ENCODE measurements at places on chromosomes 12 and 14.

DNA sequence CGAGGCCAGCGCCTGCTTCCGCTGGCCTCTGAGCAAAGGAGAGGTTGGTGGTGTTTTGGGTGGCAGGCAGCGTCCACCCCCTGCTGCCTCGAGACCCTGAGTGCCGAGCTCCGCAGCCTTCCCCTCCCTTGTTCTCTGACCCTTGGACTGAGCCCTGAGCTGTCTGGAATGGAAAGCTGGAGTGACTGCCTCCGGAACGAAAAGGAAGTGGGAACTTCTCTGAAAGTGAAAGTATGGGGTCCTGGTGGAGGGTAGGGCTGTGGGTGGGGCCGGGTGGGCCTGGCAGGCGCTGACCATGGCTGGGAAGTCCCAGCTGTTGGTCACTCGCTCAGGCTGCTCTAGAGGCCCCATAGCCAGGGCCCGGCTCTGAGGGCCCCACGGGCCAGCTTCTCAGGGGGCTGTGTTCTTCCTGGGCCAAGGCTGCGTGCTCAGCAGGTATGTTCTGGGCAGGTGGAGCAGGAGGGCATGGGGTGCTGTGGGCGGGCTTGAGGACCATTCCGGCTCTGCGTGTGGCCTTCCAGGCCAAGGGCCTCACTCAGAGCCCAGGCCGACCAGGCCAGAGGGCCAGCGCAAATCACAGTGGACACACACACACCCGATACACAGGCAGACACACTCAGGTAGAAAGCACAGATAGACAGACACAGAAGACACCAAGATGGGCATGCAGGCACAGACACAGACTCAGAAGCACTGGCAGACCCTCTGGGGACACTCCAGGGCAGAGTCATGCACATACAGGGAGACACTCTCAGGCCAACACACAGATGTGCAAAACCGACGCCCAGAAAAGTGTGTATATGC lies at the start of gene EXOC3L4:
Gene EXOC3L4, plus strand, starts transcription at position 320 of the 804 bp plus-strand sequence. CDS start 5,495 bp downstream, outside the sequence.
- no peak for DNase-seq

DNA sequence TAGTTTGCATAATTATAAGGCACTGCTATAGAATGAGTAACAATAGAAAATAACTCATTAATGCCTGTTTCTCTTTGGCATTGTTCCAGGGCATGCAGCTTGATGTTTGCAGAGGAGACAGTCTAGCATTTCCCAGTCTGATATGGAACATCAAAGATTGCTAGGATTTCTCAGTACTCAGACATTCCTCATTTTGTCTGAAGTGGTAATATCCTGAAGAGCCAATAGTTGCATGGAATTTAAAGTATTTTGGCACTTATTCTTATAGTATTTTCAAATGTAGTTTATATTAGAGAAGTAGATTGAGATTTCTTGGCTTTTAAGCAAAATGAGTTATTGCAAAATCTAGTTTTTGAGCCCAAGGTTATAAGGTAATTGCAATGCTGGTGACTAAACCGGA lies 337.3 kb upstream of the E2F7 start:
- DNase-seq, result no peak

DNA sequence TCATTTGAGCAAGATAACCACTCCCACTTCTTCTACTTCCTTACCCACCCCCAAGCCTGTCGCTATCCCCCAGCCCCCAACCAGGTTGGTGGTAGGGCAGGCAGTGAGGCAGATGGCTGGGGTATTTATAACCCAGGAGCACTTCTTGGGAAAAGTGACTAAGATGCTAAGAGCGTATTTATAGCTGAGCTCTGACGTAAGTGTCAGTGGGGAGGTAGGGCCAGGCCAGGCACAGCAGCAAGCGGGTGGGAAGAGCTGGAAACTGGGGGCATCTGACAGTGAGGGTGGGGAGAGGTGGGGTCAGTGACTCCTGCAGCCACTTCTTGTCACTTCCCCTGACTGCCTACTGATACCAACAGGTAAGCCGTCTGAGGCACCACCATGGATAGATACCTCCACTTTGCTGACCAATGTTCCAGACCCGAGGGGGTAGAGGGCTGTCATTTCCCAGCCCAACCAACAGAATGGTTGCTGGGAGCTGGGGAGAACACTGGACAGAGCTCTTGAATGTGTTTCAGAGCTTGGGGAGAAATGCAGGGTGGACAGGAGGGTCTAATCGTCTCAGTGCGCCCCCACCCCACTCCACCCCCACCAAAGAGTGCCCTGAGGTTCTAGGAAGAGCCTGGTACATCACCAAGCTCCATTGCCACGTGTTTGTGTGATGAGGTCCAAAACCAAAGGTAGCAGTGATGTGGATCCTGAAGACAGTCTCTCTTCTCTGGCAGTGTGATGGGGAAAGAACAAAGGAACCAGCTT lies 2.7 kb upstream of the INHBE start:
- no peak for DNase-seq

DNA sequence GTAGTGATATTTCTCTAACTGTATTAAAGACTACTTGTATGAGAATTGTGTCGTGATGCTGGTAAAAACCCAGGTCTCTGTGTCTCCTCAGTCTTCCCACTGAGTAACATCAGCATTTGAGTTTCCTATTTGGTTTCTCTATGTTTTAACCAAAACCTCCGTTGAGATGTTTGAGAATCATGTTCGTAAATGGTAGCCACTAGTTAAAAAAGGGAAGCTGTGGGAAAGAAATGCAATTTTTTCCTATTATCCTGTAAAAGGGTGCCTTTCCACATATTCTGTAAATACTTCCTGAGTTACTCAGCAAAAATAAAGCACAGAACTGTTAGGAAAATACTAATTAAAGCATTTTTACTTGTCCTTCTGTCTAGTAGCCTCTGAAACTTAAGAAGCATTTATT lies 7.0 kb downstream of the CLEC1B start:
- no peak for DNase-seq

GRCh38 chr14:34003082-34003668 lies 52.3 kb upstream of the EGLN3 start:
- no peak for DNase-seq

- no peak for DNase-seq
Observed at GRCh38 chr14:99936738-99937474, 128.3 kb upstream of the EVL start.

- no peak for DNase-seq
Observed at GRCh38 chr12:39294715-39295114, 148.2 kb downstream of the KIF21A start.

- no peak for DNase-seq
Observed at GRCh38 chr12:31951939-31952338, 7.3 kb upstream of the RESF1 start.

- no peak for DNase-seq
Observed at GRCh38 chr12:63816031-63816430, 28.5 kb upstream of the SRGAP1 start.

GRCh38 chr12:89138048-89138852 lies 214.1 kb downstream of the DUSP6 start:
- DNase-seq, result no peak

DNA sequence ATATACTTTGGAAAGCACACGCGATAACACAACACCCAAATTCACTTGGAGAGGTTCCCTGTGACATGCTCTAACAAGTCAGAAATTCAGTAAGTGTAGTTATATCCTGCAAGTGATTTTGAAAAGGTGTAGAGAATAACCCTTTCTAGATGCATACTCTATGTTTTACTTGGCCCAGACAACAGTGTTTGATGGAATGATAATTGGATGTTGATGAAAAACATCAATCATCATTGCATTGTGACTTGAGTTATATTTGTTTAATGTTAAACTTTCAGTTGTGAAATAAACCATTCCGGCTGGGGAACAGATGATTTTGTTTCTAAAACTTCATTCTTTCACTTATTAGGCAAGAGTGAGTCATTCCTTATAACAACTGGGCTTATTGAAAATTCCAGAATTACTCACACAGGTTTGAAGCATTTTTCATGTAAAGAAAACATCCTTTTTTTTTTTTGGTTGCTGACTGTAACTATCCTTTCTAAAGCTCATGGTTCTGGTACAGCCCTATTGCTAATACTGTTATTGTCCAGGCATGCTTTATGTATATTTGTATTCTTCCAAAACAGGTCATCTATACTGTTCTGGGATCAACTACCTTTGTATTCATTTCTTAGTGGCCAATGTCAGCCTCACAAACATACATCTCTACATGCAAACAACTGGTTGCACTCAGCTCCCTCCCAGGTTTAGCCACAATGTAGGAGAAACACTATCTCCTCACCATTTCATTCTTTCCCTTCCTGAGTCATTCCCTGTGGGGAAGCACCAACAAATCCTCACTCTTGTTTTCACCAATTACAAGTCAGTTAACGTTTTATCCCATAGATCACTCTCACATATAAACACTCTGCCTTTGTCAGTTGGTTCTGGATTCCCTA lies 121.2 kb upstream of the LRIG3 start:
- no peak for DNase-seq

- DNase-seq, result no peak
Observed at GRCh38 chr12:68675101-68675842, 11.5 kb upstream of the NUP107 start.

- DNase-seq, result no peak
Observed at GRCh38 chr12:127903146-127903545, 363.8 kb upstream of the TMEM132C start.

GRCh38 chr14:28831126-28831525 lies 64.5 kb downstream of the FOXG1 start:
- no peak for DNase-seq

- DNase-seq, result no peak
Observed at GRCh38 chr12:92425165-92425564, 277.6 kb upstream of the PLEKHG7 start.

DNA sequence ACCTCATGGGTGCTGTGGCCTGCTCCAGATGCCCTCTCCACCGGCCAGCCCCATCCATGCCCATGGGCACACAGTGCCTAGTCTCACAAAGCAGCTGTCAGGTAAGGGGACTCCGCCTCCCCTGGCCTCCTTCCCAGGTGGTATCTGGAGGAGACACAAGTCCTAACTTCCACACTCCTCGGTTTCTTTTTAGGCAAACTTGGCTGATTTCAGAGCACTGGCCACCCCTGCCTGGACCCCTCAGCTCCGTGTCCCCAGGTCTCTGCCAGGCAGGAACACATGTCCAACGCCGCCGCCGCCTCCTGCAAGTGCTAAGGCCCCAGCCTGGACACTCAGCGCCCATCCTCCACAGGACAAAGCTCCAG lies 324.1 kb upstream of the DIO3 start:
- no peak for DNase-seq

- no peak for DNase-seq
Observed at GRCh38 chr14:67579040-67579439, 21.0 kb downstream of the PIGH start.

DNA sequence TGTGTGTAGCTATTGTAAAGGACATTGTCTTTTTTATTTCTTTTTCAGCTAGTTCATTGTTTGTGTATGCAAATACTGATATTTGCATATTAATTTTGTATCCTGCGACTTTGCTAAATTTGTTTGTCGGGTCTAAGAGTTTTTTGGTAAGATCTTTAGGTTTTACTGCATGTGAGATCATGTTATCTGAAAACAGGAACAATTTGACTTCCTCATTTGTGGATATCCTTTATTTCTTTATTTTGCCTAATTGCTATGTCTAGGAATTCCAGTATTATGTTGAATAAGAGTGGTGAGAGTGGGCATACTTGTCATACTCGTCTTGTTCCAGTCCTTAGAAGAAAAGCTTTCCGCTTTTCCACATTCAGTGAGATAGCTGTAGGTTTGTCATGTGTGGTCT lies 28.8 kb downstream of the SIX4 start:
- no peak for DNase-seq

DNA sequence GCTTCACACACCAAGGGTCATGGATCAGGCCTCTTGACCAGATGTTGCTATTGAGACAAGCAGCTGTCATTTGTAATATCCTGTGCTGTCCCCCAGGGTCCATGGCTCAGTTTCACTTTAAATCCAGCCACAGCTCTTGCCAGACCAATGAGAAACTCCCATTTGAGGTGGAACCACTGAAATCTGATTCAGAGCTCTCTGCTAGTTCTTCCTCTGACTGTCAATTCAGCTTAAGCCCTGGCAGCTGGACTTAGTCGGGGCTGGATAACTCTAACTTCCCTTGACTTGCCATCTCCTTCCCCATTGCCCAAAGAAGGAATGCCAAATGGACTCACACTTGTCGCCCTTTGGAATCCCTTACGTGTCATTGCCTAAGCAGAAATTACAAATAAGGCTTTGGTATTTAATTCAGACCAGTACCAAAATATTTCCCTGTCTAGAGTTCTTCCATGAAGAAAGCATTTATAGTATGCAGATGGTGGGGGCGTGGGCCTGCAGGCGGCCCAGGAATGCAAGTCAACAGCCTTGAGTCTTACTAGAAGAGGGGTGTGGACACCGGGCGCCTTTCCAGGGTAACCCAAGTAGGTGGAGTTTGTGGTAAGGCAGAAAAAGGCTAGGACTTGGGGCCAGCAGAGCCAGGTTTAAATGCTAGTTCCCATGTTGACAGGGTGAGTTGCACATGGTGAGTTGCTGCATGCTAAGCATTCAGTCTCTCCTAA lies 96.9 kb upstream of the TMPO start:
- DNase-seq, result no peak

DNA sequence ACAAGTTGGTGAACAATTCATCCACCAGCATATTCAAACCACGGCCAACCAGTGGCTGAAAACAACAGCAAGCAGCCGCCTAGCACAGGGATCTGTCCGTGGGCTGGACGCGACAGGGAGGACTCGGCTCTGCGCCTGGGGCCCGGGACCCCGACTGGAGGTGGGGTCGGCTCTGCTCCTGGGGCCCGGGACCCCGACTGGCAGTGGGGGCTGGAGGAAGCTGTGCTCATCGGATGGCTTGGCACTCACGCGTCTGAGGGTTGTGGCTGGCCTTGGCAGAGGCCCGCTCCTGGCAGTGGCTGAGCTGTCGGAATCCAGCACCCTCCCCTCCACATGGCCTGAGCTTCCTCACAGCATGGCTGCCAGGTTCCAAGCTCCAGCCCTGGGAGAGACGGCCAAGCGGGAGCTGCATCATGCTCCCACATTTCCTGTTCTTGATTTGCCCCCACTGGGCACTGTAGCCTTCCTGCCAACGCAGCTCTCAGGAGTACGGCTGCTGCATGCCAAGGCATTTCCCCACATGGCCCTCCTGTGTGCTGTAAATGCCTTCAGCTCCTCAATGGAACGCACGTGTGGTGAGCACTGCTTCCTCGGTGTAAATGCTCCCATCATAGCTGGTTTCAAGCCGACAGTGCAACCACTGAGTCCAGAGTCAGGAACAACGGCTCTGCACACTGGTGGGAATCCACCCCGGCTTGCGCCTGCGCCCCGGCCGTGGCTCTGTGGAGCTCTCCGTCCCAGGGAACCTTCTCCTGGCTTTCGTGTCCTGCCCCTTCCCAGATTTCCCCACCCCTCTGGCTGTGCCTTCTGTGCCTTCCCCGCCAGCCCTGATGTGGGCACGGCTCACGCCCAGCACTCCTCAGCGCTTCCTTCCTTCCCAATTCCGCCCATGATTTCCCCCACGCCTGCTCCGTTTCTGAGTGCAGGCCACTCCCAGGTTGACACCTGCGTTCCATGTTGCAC lies 7.3 kb upstream of the GALNT9 start:
- DNase-seq, result no peak

All from cortex of kidney (tissue), 1 donor.